H9 (cell line): ENCODE measurements at places on chromosomes 13 and 19.

DNA sequence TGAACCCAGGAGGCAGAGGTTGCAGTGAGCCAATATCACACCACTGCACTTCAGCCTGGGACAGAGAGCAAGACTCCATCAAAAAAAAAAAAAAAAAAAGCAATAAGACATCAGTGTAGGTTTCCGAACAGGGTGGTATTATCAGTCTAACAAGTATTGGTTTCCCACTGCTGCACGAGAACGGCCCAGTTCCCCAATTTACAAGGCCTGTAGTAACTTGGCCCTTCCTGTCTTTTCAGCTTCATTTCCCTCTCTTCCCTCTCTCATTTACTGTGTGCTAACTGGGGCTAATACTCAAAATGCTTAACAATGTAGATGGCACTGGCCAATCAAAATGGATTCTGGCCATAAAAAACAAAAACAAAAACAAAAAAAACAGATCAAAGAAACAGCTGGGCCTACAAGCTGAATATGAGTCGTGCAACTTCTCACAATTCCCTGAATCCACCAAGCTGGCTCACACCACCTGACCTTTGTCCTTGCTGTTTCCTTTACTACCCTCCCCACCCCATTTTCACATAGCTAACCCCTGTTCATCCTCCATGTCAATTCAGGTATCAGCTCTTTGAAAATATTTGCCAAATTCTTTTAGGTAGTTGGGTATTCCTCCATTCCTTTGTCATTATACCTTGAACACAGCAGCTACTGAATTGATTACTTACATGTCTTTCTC is 2.4 kb downstream of the TEX101 start:
- DNase-seq = no peak

DNA sequence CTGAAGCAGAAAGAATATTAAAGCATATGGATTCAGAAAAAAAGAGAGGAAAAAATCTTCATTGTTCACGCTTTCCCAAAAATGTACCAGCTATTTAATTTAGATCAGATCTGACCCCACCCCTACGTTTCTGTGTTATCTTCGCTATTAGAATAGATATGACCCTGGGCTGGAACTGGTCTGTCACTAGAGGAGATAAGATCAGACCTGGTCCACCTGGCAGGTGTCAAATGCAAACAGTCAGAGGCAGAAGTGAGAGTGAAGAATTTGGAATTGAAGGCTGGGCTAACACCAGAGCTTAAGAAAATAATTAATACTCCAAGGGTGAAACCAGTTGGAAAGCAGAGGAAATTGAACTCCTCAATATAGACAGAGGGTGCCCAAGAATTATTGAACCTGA is 30.0 kb upstream of the MBNL2 start:
- DNase-seq = no peak

DNA sequence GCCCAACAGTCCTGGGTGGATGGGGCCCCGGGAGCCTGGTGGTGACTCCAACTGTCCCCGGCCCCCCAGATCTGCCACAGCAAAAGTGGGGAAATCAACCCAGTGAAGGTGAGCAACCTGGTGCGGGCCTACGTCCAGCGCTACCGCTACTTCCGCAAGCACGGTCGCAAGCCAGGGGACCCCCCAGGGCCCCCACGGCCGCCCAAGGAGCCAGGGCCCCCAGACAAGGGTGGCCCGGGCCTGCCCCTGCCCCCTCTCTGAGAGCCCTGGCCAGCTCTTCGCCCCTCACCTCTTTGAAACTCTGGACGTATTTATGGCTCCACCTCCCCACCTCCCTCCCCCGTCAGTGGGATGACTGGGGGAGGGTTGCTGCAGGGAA is 7.5 kb downstream of the IRF3 start:
- DNase-seq = no peak

GRCh38 chr19:13492128-13492527 is 14.2 kb downstream of the CACNA1A start:
- no peak for DNase-seq

- DNase-seq = no peak
Observed at GRCh38 chr13:109166804-109167203, 537.4 kb downstream of the MYO16 start.

GRCh38 chr19:6216996-6217751 is 62.6 kb downstream of the MLLT1 start:
- no peak for DNase-seq

- peak; percentile 4 for DNase-seq
Observed at GRCh38 chr19:30065680-30066606, 123.9 kb downstream of the URI1 start.

- DNase-seq = no peak
Observed at GRCh38 chr13:107370015-107370785, 802.3 kb upstream of the ARGLU1 start.

DNA sequence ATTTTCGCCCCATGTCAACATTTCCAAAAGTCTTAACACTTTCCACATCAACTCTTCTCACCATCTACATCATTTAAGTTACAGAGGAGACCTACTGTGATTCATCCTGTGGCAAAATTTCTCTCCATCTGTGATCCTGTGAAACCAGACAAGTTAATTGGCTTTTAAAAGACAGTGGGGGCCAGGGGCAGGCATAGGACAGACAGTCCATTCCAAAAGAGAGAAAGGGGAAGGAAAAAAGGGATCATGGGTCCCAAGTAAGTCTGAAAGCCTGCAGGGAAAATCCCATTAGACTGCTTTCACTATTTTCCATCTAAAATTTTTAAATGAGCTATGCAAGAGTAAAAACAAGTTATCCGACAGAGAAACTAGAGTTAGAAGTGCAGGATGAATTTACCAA is 121.0 kb downstream of the MRPL57 start:
- DNase-seq = no peak

- no peak for DNase-seq
Observed at GRCh38 chr13:97366172-97366688, 67.7 kb upstream of the RAP2A start.

DNA sequence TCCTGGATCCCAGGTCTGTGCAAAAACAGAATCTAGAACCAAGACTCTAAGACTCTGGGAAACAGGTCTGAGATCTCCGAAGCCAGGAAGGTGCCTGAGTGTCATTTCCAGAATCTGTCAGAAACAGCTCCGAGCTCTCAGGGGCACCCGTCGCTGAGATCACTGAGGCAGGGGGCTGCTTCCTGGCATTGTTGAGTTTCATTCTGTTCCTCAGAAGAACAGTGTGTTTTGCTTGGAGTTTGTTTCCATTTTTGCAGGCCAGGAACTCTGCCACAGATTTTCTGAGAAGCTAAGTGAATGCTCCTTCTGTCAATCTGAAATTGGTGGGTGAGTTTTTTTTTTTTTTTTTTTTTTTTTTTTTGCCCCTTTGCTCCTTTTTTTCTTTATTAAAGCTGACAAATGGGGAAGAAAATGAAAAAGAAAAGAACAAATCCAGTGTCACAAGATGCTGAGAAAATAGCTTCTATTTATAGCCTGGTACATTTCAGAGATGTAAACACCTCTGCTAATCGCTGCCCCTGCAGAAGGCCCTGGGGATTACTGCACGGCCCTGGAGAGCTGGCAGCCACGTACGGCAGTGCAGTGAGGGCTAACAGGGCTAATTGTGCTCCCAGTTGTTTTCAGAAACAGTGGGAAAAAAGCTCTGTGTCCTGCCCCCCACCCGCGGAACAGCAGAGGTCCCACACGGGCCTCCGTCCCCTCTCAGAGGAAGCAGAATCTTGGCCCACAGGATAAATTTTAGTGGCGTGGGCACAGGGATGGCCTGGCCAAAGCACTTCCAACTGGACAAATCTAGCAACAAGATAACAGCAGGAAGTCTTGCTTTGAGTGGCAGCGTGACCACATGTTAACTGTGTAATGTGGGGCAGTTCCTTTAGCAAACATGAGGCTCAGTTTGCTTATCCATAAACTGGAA is 237.6 kb upstream of the IRS2 start:
- DNase-seq = no peak

DNA sequence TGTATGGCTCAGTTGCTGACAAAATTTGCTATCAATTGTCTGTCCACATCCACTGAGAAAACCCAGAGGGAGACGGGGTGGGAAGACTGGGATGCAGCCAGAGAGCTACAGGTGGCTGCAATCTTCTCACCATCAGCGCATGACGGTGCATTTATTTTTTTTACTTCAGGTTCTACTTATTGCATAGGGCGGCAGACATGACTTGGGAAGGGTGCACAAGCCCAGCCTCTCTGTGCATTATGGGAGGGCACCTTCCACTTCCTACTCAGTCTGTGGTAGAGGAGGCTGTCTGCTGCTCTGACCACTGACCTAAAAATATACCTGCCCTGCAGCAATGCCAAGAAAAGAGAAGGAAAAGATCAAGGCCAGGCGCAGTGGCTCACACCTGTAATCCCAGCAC is 73.1 kb downstream of the ABCC4 start:
- no peak for DNase-seq

- no peak for DNase-seq
Observed at GRCh38 chr13:27242702-27243101, 8.7 kb upstream of the RPL21 start.

DNA sequence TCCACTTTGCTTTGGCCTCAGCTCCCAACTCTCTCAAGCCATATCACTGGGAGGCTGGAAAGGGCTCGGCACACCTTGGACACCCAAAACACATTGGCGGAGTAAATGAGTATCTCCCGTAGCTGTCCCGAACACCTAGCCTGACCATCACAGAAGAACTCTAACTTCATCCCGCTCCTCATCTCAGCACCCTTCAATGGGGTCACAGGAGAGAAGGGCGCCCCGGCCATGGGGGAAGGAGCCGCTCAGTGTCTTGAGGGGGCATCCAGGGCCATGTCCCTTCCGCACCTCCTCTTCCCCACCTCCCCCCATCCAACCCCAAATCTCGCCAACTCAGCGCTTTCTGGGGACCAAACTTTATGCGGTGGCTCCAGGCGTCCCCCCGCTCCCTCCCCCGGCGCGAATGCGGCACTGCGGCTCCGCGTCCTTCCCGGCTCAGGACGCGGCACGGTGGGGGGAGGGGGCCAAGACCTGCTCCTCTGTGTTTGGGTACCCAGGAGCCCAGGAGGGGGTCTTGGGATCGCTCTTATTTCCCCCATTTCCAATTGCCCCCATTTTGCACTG is 3.0 kb downstream of the KCNC3 start:
- no peak for DNase-seq

DNA sequence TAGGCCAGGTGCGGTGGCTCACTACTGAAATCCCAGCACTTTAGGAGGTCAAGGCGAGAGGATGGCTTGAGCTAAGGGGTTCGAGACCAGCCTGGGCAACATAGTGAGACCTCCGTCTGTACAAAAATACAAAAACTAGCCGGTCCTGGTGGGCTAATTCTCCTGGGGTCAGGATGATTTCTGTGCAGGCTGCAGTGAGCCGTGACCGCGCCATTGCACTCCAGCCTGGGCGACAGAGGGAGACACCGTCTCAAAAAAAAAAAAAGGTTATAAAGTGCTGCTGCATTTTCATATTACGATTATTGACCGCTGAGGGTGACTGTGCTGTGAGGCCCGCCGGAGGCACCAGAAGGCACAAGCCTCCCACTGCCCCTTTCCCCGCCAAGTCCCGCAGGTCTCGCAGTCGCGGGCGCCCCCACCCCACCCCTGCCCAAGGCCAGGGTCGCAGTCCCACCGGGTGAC is 477 bp upstream of the PLEKHF1 start:
- no peak for DNase-seq

GRCh38 chr19:33470686-33471085 is 50.9 kb downstream of the PEPD start:
- peak; percentile 14 for DNase-seq

DNA sequence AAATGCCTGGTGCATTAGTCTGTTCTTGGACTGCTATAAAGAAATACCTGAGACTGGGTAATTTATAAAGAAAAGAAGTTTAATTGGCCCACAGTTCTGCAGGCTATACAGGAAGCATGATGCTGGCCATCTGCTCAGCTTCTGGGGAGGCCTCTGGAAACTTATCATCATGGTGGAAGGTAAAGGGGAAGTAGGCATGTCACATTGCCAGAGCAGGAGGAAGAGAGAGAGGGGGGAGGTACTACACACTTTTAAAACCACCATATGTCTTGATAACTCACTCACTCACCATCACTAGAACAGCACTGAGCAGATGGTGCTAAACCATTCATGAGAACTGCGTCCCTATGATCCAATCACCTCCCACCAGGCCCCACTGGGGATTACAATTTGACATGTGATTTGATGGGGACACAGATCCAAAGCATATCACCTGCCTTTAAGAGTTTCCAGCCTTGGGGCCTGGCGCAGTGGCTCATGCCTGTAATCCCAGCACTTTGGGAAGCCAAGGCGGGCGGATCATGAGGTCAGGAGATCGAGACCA is 219.0 kb downstream of the KATNAL1 start:
- no peak for DNase-seq

- no peak for DNase-seq
Observed at GRCh38 chr19:2223959-2224358, 12.2 kb downstream of the PLEKHJ1 start.

- no peak for DNase-seq
Observed at GRCh38 chr13:35723821-35724220, 247.3 kb upstream of the MAB21L1 start.

- DNase-seq = peak; percentile 48
Observed at GRCh38 chr19:13764101-13764807, at the start of gene MRI1. TSS of gene MRI1 (plus strand) at chr19:13764522. CDS start at chr19:13764589, 67 bp downstream.

DNA sequence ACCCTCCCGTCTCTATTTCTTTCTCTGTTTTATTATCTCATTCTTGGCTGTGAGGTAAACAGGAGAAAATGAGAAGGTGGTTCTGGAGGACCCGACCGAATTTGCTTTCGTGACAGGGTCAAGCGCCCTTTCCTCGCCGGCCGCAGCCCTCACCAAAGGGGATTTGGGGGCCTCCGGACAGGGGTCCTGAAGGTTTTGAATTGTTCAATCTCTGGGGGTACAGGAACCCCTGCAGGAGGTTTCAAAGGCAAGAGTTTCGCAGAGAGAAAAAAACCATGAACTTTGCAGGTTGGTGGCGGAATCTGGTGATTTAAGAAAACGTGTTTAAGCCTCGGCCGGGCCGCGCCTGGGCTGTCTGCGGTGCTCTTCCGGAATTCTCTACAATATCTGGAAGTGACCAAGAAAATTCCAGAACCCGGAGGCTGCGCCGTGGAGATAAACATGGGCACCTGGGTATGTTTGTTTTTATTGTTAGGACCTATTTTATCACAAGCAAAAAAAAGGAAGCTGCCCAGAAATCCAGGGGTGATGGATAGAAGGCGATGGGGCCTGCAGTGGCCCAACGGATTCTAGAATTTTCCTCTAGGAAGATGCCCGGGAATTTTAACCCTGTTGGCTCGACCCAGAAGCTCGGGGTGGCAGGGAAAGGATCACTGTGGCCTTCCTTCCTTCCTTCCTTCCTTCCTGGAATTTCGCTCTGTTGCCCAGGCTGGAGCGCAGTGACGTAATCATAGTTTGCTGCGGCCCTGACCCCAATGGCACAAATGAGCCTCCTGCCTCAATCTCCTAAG is 14.2 kb upstream of the PTBP1 start:
- no peak for DNase-seq

DNA sequence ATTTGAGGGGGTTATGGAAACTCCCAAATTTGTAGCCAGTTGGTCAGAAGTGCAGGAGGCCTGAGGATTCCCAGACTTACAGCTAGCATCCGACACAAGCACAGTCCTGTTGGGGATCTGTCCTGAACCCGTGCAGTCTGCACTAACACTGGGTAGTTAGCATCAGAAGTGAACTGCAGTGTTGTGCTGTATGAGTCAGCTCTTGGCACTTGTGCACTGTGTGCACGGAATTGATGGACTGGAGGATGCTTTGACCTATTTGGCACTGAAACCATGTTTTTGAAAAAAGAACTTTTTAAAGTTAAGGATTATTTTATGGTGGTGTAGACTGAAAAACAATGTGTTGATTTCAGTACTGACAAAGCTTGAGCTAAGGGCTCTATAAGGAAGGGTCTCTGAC is 279.0 kb downstream of the NHLRC3 start:
- no peak for DNase-seq

- DNase-seq = no peak
Observed at GRCh38 chr19:33641261-33641660, 19.5 kb downstream of the CHST8 start.
